LoVo (cell line): ENCODE measurements at places on chromosomes 12 and 14.

- DNase-seq: no peak
These were observed 134.2 kb upstream of the SLCO1C1 start for GRCh38 chr12:20560935-20561334.

DNA sequence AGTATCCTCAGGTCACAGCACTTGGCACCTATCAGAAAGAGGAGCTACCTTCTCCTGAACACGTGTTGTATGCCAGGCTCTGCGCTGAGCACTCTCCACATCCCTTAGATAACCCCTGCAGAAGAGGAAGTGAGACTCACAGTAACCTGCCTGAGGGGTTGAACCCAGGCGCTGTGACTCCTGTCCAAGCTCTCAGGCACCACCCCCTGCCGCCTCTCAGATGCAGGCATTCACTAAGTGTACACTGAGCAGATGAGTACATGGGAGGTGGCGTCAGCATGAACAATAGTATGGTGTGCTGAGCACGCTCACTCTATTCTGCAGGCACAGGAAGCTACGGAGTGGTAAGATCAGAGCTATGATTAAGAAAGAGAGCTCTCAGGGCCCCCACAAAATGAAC, 21.0 kb upstream of the RIC8B start:
- no peak for DNase-seq

DNA sequence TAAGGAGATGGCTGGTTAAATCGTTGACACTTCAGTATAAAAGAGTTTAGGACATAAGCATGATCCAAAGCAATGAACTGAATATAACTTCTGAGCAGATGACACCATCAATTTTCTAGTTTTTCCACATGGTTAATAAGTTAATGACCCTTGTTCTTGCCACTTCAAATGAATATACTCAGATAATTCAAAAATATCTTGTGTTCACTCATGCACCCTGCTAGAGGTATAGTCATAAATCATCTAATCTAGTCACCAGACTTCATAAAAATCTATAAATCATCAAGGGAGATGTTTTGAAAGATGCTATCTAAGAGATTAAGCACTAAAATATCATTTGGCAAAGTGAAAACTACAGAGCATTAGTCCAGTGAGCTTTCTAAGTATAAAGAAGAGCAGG, 131.9 kb downstream of the MDGA2 start:
- DNase-seq: no peak

DNA sequence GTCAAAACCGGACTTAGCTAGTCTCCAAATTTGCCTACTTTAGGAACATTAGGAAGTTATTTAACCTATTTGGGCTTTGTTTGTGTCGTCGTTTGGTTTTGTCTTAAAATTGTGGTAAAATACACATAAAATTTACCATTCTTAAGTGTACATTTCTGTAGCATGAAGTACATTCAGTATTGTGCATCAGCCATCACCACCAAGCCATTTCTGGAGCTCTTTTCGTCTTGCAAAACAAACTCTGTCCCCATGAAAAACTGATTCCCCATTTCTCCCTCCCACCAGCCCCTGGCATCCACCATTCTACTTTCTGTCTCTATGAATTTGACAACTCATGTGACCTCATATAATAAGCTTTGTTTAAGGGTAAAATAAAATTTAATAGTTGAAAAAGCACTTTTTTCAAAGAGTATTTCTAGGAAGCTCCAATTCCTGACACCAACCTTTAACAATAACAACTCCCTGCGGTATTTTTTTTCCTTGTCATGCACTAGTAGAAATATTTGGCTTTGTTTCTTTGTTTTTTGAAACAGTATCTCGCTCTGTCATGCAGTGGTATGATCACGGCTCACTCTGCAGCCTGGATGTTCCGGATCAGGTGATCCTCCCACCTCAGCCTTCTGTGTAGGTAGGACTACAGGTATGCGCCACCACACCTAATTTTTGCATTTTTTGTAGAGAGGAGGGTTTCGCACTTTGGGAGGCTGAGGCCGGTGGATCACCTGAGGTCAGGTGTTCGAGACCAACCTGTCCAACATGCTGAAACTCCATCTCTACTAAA, 3.6 kb upstream of the UBC start:
- DNase-seq: peak; percentile 54

DNA sequence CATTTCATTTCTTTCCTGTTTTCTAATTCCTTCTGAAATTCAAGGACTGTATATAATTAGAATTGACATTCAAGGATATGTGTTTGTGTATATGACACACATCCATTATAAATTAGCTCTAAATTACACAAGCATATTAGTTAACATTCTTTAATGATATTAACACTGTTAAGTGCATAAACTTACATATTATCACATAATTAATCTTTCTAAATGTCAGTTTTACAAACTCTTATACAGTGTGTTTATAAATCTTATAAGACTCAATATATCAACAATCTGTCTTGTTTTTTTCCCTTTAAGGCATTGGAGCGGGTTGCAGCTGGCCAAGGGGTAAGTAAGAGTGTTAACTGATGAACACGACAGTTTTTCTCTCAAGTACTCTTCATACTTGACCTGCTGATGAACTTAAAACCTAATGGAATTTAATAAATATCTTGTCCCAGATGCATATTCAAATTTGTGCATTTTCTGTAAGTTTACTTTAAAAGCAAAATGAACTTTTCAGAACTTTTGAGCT, 76.1 kb downstream of the METTL25 start:
- DNase-seq: no peak

DNA sequence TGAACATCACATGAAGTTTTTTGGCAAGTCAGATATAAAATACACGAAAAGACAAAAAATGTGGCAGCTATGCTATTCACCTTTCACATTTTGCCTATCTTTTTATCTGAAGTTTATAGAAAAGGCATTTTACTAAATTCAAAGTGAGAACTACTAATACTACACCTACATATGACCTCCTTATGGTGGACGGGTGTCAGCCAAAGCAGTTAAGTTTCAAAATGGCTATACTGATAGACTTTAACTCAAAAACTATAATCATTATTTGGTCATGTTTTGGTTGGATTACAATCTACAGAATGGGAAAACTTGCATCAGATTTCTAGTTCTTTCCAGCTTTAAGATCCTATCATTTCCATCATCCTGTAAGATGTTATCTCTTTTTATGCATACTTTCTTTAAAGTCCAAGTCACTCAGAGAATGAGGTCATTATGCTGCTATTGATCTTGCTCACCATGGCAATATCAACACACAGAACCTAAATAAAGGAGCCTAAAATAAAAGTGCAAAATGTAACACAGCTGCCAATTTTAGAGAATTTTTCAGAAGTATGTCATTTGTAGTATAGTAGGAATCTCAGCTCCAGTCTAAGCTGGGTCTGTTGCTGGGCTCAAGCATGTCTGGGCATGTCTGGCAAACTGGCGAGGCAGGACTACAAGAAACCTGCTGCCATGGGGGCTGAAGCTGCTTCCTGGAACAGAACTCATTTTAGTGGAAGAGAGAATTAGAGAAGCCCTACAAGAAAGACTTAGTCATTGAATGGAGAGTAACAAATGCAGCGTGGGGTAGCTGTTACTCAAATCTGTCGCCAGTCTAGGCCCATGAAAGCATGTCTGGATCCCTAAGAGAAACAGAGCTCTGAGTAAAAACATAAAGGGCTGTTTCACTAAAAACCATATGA, 7.6 kb upstream of the AEBP2 start:
- peak; percentile 24 for DNase-seq

DNA sequence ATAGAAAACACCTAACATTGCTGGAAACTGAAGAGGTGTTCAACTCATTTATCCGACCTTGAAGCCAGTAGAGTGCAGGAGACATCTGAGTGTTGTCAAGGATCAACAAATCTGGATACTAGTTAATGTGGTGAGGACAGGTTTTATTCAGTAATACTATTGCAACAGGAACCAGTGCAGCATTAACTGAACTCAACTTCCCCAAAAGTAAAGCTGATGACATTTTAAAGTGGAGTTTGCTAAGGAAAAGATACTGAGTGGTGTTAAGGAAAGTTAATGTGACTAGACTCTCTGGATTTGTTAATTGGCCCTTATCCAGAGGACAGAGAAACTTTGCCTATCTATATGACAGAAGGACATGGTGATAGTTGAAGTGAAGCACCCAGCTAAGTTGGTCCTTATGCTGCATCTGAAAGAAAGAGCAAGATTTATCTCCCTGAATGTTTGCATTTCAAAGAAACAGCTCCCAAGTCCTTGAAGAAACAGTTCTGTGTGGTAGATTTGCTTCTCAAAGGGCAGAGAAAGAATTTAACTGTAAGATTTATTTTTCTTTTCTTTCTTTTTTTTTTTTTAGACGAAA, 1.2 kb upstream of the CLEC7A start:
- no peak for DNase-seq

DNA sequence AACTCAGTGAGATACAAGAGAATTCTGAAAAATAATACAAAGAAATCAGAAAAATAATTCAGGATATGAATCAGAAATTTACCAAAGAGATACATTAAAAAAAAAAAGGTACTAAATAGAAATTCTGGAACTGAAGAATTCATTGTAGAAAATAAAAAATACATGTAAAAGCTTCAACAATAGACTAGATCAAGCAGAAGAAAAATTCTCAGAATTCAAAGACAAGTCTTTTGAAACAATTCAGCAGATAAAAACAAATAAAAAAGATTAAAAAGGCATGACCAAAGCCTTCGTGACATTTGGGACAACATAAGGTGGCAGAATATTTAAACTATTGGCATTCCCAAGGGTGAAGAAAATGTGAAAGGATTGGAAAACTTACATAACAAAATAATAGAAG, 133.1 kb upstream of the CNOT2 start:
- DNase-seq: no peak

DNA sequence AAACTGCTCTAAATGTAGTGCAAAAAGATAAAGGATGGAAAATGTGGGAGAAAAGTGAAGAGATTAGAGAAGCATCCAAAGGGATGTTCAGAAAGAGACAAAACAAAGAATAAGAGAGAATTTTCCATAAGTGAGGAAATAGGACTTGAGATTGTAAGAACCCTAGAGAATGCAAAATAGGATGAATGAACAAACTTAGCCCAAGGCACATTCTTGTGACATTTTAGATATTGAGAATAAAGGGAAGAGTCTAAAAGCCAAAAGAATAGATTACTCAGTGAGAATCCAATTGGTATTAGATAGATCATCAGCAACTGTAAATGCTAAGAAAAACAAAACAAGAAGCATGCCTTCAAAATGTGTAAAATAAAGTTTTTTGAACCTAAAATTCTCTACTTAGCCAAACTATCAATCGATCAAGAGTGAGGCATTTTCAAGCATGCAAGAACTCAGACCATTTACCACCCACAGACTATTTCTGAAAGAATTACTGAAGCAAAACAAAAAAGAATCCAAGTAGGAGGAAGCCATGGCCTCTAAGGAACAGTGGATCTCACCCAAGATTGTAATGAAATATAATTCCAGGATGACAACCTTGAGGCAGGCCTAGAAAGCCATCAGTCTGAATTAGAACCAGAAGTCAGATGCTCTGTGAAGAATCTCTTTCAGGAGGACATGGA, 33.5 kb downstream of the DYRK2 start:
- no peak for DNase-seq

DNA sequence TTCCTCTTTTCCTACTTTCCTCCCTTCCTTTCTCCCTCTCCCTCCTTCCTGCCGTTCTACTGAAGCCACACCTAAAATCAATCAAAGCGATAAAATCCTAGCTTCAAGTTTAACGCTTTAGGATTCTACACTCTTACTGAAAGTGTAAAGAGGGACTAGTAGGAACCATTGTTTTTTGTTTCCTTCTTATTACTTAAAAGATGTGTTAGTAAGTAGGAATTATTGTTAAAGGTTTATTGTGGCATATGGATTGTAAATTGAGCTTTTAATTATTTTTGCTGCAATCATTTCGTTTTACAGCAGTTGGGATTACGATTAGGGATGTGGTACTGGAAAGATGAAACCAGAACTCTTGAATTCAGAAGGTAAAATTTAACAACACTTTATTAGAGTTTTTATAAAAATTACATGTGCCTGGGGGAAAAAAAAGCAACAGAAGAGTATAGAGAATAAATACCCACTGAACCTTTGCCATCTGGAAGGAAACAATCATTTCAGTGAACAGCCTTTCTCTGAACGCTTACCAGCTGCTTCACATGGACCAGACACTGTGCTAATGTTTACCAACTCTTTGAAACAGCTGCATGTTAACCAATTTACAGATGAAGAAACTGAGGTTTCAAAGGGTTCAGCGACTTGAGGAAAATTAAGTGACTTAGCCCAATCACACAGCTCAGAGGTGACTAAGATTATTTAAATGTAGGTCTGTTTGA, 1.0 kb downstream of the PPP1R36 start:
- DNase-seq: no peak

DNA sequence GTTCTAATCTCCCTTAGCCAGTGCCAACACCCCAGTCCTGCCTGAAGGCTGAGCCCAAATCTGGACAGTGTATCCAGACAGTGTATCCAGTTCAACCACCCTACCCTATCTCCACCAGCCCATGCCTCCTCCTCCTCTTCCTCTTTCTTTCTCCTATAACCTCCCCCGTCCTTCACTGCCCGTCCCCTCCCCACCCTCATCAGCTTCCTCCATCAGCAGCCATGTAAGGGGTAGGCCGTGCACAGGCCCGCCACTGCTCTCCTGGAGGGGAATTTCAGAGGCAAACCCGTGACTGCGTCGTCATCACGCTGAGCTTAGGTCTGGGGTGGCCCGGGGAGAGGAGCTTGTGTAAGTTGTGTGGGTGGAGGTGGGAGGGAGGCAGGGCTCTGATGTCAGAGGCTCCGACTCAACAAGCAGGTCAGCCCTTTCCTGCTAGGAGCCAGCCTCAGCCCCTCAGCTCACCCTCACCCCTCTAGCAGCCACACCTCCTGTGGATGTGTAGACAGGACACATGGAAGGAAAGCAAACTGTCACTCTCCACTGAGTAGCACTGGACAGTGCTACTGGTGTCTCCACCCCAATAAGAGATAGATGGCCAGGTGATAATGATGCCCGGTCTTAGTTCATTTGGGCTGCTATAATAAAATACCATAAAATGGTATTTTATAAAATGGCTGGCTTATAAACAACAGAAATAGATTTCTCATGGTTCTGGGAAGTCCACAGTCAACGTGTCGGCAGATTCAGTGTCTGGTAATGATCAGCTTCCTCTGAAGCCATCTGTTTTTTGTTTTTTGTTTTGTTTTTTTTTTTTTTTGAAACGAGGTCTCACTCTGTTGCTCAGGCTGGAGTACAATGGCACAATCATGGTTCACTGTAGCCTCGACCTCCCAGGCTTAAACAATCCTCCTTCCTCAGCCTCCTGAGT, 50.5 kb downstream of the IRF2BPL start:
- no peak for DNase-seq

GRCh38 chr12:6472491-6472890, 2.0 kb upstream of the VAMP1 start:
- DNase-seq: no peak

GRCh38 chr14:75297411-75298040, 18.9 kb downstream of the FOS start:
- DNase-seq: no peak

- DNase-seq: no peak
These were observed 86.3 kb downstream of the PLCZ1 start for GRCh38 chr12:18651525-18651924.

- no peak for DNase-seq
These were observed 1838.6 kb upstream of the SEL1L start for GRCh38 chr14:83372271-83372670.

- no peak for DNase-seq
These were observed 131.1 kb downstream of the ETV6 start for GRCh38 chr12:11780521-11781101.
